ENCODE measurements at places on chromosomes 4 and X.

DNA sequence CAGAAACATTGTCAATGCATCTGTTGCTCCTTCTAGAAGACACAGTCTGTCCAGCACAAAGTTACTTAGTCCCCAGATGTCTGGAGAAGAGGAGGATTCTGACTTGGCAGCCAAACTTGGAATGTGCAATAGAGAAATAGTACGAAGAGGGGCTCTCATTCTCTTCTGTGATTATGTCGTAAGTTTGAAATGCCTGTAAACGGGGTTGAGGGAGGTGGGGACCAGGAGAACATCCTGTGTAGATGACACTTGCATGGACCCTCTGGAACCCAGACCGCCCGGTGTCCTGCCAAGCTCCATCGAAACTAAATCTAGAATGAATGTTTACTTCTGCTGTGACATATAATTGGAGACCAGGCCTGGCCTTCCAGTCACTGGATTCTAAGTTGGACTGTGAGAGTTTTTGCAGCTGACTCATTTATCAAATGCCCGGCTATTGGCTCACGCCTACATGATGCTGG, 45.0 kb upstream of the MSANTD1 start:
- no peak for DNase-seq

GRCh38 chrX:86379209-86379608, 231.0 kb downstream of the DACH2 start:
- DNase-seq: no peak

DNA sequence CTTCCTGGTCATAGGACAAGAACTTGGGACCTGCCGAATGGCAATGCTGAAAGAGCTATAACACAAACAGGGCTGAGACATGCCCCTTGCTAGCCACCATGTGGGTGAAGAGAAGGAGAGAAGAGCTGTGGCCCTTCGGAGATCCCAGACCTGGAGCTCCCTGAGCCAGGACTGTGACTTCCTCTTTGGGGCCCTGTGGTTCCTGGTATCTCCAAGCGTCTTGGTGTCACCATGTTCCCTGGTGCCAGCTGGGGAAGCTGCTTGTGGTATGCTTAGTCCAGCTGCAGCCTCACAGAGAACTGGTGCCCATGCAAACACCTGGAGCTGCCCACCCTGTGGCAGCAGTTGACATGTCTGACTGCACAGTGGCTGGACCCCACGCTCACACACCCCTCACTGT, 68.5 kb downstream of the NDNF start:
- DNase-seq: no peak

DNA sequence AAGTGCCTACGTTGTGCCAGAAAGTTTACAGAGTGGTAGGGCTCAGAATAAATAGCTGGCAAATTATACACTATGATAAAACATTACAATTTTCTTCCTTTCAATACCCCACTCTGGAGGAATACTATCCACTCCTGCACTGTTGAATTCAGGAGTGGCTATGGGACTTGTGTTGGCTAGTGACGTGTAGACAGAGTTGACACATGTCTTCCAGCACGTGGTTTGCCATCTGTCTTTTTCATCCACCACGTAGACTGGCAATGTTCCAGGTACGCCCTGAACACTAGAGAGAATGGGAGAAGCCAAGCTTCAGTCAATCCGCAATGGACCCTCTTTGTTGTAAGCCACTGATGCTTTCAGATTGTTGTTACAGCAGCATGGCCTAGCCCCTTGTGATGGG, 168.8 kb upstream of the RBPJ start:
- DNase-seq: no peak

DNA sequence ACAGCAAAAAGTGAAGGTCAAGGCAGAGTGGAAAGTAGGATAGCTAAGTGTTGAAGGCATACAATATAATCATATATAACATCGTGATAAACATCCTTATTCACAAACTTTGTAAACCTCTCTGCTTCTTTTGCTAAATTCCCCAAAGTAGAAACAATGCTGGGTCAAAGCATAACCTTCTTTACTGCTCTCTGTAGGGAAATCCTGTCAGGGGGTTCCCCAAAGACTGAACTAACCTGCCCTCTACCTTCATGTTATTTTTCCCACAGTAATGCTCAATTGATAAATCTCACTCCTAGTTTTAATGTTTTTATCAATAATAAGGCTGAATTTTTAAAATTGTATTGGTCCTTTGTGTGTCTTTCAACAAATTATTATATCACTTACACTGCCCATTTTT, 55.7 kb downstream of the DCHS2 start:
- DNase-seq: no peak
